Non-pigmented ciliary epithelial cell (primary cell): ENCODE measurements at places on chromosomes 3 and 15.

DNA sequence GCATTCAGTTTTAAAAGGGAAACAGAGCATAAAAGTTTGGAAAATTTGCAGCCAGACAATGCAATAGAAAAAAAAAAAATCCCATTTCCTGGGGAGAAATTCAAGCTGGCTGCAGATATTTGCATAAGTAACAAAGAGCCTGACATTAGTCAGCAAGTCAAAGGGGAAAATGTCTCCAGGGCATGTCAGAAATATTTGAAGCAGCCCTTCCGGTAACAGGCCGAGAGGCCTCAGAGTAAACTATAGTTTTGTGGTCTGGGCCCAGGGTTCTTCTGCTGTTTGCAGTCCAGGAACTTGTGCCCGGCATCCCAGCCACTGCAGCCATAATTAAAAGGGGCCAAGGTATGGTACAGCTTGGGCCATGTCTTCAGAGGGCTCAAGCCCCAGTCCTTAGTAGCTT lies 411.6 kb upstream of the BCHE start:
- DNase-seq: no peak

GRCh38 chr3:119343719-119344118 lies 49.5 kb downstream of the ARHGAP31 start:
- no peak for DNase-seq

DNA sequence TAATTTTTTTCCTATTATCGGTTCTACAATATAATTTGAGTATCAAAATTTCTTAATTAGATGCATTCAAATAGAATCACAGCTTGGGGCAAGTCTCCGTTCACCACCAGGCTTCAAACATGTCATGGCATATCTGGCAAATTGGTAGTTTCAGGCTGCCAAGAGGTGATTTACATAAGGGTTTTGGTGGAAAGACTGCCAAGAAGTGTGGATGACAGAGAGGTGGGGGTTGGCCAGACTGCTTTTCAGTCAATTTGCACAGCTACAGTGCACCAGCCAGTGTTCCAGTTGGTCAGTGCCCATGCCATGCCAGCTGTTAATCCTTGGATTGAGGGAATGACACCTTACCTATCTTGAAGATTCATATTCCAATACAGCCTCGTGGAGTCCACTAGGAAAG lies 8.4 kb upstream of the GSK3B start:
- no peak for DNase-seq

GRCh38 chr3:124609402-124609801 lies 120.8 kb upstream of the UMPS start:
- DNase-seq: no peak

- DNase-seq: no peak
These were observed 159.6 kb downstream of the RORA start for GRCh38 chr15:61069394-61070075.
